ENCODE measurements at places on chromosomes 2 and 18.

GRCh38 chr2:4693266-4693665, 989.9 kb downstream of the DCDC2C start:
- DNase-seq, result no peak

DNA sequence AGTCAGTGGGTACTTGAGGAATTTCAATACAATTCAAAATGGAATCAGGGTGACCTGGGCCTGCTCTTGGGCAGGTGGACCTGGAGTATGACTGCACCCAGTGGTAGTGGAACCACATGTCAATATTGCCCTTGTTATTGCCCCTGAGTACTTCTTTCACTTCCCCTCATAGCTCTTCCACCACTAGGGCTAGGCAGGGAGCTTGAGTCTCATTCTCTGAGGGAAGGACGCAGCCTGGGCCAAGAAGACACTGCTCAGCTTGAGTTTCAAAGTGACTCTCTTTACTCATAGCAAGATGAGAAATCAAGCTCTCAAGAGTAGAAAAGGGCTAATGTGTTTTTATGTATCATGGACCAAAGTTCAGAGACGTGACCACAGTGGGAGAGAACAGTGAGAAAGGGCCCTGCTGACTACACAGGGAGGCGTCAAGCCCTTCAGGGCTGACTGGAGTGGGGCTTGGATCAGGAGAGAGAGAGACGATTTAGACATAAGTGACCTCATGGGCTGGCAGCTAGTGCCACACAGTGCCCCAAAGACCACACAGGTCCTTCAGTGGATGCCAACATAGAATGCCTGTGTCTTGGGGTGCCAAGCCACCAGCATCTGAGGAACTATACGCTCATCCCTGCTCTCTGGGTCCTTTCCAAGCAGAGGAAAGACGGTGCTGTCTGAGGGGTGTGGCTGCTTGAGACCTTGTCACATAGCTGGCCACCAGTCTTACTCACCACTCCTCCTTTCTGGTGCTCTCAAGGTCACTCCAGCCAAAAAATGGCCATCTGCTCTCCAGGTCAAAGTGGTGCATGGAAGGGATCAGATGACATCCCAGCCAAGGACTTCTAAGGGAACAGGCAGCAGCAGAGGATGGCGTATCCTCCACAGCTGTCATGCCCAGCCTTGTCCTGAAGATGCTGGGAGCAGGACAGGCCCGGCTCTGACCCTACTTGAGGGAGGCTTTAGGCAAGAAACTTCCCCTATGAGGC, 13.0 kb downstream of the PTMA start:
- no peak for DNase-seq

- DNase-seq, result no peak
Measured at GRCh38 chr18:25675123-25675850, 323.3 kb upstream of the ZNF521 start.

GRCh38 chr18:72674710-72675109, 130.6 kb upstream of the CBLN2 start:
- no peak for DNase-seq

- no peak for DNase-seq
Measured at GRCh38 chr2:55011831-55012671, 38.2 kb downstream of the RTN4 start.

Measured in DMS79 (cell line).